NCI-H69 (cell line): ENCODE measurements at places on chromosomes 4 and X.

DNA sequence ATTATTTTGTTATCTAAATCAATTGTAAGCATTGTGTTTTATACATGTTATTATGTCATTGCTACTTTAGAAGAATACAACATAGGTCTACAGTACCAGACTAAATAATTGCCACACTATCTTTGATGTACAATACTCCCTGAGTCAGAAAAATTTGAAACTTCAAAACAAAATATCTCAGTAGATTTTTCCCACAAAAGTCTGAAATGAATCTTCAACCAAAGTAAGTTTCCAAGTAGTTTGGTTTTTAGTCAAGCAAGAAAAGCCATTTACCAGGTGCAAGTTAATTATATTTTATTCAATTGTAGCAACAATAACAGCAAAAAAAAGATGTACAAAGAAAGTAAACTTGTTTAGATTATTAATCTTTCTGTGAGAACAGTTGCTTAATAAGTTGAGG, 11.4 kb upstream of the PARM1 start:
- DNase-seq, result no peak

DNA sequence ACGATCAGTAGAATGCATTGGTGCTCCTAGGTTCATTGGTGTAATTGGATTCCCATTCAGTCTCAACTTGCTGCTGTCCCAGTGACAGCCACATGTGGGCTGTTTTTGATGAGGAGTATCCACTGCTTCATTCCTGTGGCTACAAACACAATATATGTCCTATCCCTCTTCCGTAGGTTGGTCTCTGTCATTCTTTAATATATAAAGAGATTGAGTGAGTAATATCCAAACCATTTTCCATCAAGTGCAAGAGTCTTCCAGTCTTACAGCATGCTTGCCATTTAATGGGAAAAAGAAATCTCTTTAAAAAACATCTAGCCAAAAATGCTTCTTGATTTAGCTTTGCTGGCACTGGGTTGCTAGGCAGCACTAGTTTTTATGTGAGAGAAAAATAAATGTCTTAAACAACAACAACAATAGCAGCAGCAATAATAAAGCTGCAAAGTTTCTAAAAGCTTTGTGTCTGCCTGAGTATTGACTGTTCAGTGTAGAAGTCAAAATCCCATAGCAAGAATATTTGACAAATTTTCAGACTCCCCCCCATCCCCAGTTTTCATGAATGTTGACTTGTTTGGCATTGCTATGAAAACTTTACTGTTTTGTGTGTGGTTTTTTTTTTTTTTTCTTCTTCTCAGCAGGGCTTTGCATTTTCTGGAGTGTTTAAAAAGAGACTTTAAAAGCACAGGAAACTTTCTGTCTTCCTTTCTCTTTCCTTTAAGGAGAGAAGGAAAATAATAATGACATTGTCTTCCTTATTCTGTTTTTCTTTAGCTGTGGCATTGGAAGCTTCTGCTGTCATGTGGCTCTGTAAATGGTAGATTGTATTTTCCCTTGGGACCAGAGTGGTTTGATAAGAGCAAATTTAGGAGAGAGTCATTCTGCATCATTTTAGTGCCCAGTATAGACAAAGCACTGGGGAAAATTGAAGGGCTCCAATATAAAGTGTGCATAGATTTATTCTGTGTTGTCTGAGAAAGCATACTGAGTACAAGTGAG, 244.3 kb downstream of the ARHGAP10 start:
- no peak for DNase-seq

DNA sequence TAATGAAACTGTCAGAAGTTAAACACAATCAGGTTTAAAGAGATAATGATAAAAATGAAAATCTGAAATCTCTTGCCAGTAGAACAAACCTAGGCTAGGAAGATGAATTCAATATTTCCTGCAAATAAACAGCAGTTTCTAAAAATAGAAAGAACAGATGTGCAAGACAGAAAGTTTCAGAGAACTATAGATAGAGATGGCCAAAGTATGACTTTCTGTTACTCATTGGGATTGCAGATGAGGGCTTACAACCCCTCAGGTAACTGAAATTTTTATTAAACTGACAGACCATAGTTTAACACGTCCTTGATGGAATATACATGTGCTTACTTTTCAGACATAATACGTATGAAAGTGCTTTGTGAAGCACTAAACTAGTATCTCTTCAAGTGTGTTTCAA, 82.3 kb upstream of the PPARGC1A start:
- no peak for DNase-seq

DNA sequence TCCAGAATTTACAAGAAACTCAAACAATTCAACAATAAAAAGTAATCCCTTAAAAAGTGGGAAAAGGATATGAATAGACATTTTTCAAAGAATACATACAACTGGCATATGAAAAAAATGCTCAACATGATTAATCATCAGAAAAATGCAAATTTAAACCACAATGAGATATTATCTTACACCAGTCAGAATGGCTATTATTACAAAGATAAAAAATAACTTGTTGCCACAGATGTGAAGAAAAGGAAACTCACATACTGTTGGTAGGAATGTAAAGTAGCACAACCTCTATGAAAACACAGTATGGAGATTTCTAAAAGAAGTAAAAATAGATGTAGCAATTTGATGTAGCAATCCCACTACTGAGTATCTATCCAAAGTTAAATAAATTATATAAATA, 65.1 kb upstream of the DIAPH2 start:
- no peak for DNase-seq

GRCh38 chrX:17747692-17748091, 10.4 kb downstream of the SCML1 start:
- no peak for DNase-seq

GRCh38 chr4:183838987-183839712, 66.0 kb upstream of the STOX2 start:
- no peak for DNase-seq

GRCh38 chr4:33176566-33176965, 2456.4 kb downstream of the PCDH7 start:
- DNase-seq, result no peak

GRCh38 chr4:109041463-109042360, 260.7 kb downstream of the COL25A1 start:
- no peak for DNase-seq

DNA sequence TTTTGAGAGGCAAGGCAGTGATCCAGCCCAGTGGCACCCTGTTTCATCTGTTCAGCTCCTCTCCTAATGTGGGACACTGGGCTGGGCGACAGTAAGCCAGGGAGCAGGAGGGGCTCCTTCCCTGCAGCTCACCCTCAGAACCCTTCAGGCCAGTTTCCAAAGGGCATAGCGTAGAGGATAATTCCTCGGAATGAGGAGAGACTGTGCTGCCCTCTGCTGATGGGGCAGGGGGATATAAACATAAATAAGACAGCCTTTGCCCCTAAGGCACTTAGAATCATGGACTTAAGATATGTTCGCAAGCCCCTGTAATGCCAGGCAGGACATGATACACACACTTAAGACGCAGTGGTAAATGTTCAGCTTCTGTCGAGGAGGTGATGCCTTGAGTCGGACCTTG, 27.9 kb upstream of the ZNF185 start:
- DNase-seq, result no peak

GRCh38 chr4:6128221-6128850, 72.0 kb downstream of the JAKMIP1 start:
- DNase-seq, result peak; percentile 95

DNA sequence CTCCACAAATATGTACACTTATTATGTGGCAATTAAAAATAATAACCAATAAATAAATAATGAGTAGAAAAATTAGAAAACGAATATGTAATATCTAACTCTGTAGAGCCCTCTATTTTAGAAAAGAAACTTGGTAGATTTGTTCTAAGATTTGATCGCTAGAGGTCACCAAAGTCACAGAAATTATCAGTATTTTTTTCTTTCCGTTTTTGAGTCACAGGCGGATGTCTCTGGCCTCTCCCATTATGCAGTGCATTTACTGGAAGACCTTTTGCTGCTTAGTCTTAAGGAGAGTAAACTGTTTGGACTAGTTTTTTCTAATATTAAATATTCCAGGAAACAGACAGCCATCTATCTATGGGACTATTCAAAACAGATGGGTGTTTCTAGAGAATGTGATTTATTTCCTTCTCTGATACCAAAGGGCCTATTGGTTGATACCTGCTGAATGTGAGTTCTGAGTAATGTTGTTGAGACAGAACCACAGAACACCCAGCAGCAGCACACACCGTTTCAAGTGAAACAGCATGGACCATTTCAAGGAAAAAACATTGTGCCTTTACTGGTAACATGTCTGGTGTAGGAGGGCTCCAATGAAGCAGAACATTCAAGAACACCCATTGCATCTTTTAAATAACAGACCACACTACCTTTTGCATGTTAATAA, 34.0 kb upstream of the GYPA start:
- DNase-seq, result peak; percentile 39

GRCh38 chr4:132169660-132170059, 979.4 kb upstream of the PCDH10 start:
- DNase-seq, result no peak

GRCh38 chr4:38279077-38279476, 318.9 kb downstream of the PTTG2 start:
- DNase-seq, result peak; percentile 24

- DNase-seq, result no peak
Measured at GRCh38 chrX:85977218-85977617, 70.1 kb downstream of the CHM start.

DNA sequence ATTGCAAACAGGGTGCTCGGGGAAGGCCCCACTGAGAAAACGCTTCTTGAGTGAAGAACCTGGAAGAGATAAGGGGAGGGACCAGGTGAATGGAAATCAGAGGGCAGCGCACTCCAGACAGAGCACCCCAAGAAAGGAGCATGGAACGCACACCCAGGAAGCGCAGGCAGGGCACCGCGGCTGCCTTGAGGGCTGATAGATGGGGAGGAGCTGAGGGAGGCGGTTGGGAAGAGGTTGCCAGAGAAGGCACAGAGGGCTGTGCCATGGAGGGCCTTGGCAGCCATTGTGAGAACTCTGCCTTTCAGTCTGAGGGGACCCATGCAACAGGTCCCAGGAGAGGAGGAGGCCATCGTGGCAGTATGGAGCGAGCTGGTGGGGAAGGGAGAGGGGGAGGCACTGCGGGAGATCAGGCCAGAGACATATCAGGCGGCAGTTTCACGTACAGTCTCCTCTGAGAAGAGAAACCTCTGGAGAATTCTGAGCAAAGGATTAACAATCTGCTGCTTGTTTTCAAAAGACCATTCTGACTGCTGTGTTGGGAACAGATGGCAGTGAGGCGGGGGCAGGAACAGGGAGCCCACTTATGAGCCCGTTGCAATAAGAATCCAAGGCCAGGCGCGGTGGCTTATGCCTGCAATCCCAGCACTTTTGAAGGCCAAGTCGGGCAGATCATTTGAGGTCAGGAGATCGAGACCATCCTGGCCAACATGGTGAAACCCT, 83.7 kb downstream of the PCYT1B start:
- peak; percentile 73 for DNase-seq
